Peyer's patch (tissue), 4 donors: ENCODE measurements at places on chromosomes 2 and 18. TPM values are rescaled to one million over a fixed set of nuclear protein-coding genes. Genes with fewer than 3 reads are reported as not detected.

DNA sequence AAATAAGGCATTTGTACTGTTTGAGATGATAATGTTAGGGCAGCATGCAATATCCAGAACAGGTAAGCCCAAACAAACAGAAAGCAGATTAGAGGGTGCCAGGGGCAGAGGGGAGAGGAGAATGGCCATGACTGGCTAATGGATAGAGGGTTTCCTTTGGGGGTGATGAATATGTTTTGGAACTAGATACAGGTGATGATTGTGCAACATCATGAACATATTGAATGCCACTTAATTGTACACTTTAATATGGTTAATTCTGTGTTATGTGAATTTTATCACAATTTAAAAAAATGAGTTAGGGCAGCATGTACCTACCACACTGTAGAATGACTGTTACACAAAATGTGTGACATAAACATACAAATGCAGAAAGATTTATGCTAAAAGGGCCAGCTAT, 255.5 kb upstream of the FN1 start:
- DNase-seq = no peak
- H3K4me1 ChIP-seq = no peaks in the 10 kb centered on the region
- H3K36me3 ChIP-seq = no peaks in the 10 kb centered on the region

The CAVIN2 gene
- total RNA-seq = 16.0 TPM

- H3K4me3 ChIP-seq = no peak overlapping the region
- no peak overlapping the region for H3K27ac ChIP-seq
- DNase-seq = no peak
- no peaks in the 10 kb centered on the region for H3K27me3 ChIP-seq
- no peaks in the 10 kb centered on the region for H3K36me3 ChIP-seq
These were observed 15.0 kb upstream of the NTSR2 start for GRCh38 chr2:11684894-11685460.

The SLC19A3 gene
- total RNA-seq = 29.0 TPM
